Globus pallidus (tissue), 1 donor: ENCODE measurements at places on chromosomes 1 and 21.

- peak; percentile 82 for DNase-seq
Observed at GRCh38 chr1:150999051-150999674, 7.5 kb downstream of the MINDY1 start.

- DNase-seq: no peak
Observed at GRCh38 chr1:183787704-183788103, 17.2 kb upstream of the RGL1 start.

DNA sequence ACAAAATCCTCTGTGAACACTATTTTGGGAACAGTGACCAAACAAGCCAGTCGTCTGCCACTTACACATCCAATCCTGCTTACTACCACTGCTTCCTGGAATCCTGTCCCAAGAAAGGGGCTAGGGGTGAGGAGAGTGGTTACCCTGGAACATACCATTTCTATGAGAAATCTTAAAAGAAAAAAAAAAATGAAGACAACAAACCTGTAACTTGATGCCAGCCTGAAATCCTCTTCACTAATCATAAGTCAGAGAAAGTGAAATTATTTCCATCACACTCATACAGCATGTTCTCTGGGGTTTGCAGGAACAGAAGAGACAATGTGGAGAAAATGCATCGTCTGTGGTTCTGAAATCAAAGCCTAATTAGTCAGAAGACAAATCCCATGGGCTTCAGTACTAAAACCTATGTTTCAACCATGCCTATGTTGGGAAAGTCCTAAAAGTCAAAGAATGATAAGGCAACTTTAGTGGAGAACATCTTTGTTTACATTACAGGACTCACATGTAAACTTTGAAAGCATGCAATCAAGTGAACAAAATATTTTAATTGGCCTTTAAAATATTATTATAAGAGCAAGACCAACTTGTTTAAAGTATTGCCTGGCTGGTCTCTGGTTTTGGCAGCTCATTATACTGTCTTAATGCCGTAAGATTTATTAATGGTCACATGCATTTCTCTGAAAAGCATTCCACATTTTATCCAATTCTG is 220.7 kb downstream of the LTN1 start:
- DNase-seq: no peak

DNA sequence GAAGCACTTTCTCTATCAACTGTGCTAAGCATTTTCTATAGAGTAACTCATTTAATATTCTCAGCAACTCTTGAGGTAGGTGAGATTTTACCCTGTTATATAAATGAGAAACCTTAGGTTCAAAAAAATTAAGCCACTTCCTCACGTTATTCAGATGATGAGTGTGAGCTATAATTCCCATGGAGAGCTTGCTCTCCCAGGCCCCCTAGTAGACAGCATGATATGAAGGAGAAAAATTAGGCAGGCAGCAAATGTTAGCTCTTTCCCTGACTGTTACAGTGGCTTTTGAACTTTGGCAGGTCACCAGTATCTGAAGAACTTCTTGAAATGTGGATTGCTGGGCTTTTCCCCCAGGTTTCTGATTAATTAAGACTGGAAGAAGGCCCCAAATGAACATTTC is 753.1 kb downstream of the NCAM2 start:
- DNase-seq: no peak

- no peak for DNase-seq
Observed at GRCh38 chr1:90753556-90753955, 36.5 kb upstream of the BARHL2 start.
